ENCODE measurements at places on chromosomes 7 and 10. TPM values are rescaled to one million over a fixed set of nuclear protein-coding genes. Genes with fewer than 3 reads are reported as not detected.

Gene PLCE1
- not detected for total RNA-seq

Gene MSMB
- total RNA-seq: not detected

Gene TBL2
- total RNA-seq: 30.4 TPM

Gene NUP42
- total RNA-seq: 48.2 TPM

Gene NUPR2
- total RNA-seq: not detected

Gene CHST3
- total RNA-seq: 0.84 TPM

Gene NYAP1
- total RNA-seq: 0.34 TPM

Gene GIMAP7
- total RNA-seq: 37.9 TPM

Gene LRWD1
- 20.7 TPM for total RNA-seq

Gene HACD1
- total RNA-seq: 3.5 TPM

Gene SEC61G
- 131 TPM for total RNA-seq

Gene PPP1R17
- total RNA-seq: not detected

Gene LLCFC1
- not detected for total RNA-seq

Gene UPK3BL2
- total RNA-seq: 9.6 TPM

Gene AKR1C2
- total RNA-seq: not detected

Gene PDIA4
- 83.7 TPM for total RNA-seq

Gene SYCE1
- 1.4 TPM for total RNA-seq

Gene GJD4
- total RNA-seq: not detected

Gene STOX1
- 0.64 TPM for total RNA-seq

Gene TUBAL3
- not detected for total RNA-seq

Measured in activated naive CD8-positive, alpha-beta T cell treated with anti-CD3 and anti-CD28 coated beads for 36 hours (primary cell).